CD4-positive, alpha-beta T cell treated with Interferon alpha-2 for 1 hour (primary cell): ENCODE measurements at places on chromosomes 16 and 17.
A peak's percentile ranks its signal among the peaks of the same experiment; 100 is the strongest.

- peak; percentile 36 for DNase-seq
Measured at GRCh38 chr17:29292992-29293889, 707 bp downstream of the NUFIP2 start.

DNA sequence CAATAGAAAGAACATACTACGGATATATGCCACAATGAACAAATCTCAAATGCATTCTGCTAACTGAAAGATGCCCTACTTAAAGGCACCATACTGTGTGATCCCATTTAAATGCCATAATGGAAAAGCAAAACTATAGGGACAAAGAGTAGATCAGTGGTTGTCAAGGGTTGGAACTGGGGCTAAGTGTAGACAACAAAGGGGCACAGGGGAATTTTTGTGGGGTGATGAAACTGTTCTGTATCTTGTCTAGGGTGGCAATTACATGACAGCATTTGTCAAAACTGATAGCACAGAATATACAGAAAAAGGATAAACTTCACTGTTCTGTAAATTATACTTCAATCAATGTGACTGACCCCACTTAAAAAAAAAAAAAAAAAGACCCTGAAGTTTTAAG is 17.7 kb downstream of the GFOD2 start:
- no peak for DNase-seq

DNA sequence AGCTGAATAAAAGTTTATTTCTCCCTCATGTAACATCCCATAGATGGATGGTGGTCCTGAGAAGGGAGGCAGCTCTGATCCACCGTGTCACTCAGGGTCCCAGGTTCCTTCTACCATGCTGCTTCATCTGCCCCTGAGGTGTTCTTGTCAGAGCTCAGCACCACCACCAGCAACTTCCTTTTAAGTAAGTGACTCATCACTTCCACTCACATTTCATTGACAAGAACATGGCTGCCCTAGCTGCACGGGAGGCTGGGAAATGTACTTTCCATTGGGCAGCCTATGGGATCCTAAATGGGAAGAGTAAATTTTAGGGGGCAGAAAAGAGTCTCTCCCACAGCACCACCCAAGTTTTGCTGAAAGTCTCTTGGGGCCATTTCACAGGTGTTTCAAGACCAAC is 134.7 kb downstream of the USP31 start:
- no peak for DNase-seq

GRCh38 chr16:78961464-78961863 is 639.1 kb downstream of the MAF start:
- no peak for DNase-seq

DNA sequence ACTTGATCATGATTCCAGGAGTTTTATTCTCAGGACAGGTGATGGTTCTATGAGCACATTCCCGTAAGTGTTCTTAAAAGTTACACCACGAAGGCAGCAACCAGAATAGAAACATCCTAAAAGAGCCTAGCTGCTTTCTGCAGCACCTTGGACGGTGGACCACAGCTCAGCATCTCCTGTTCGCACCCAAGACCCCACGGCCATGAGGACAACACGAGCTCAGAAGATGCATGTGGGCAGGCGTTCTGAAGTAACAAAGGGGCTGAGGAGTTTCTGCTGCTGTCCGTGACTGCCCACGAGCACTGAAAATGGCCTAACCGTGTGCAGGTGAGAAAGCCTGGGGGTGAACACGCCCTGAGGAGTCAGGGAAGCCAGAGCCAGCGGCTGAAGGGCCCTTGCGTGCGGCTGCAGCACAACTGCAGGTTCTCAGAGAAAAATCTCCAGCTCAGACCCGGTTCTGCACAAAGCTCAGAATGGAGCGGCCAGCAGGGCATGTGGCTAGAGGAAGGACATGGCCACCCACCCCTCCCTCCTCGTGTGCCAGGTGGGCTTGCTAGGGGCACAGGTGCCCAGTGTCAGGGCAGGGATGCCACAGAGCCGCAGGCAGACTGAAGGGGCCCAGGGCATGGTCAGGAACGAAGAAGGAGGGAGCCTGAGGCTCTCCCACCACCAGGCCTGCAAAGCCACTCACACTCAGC is 10.8 kb upstream of the C16orf95 start:
- DNase-seq: no peak

DNA sequence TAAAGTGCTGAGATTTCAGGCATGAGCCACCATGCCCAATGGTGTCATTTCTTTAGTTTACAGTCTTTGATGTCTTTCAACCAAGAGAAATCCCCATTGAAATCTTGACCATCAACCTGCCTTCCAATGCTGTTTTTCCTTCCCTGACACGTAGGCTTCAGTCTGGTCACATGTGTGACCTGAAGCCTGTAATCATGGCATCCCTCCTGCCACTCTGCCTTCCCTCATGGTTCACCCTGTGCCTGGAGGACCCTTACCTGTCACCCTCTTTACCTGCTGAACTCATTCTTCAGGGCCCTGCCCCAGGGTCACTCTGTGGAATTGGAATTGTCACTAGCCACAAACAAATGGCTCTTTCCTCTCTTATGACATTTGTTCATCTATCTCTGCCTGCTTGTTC is 18.1 kb upstream of the ARHGAP23 start:
- DNase-seq: no peak

GRCh38 chr16:5235119-5235518 is 137.5 kb upstream of the EEF2KMT start:
- DNase-seq: no peak

- DNase-seq: no peak
Measured at GRCh38 chr16:2161911-2162310, 6.3 kb downstream of the TRAF7 start.

DNA sequence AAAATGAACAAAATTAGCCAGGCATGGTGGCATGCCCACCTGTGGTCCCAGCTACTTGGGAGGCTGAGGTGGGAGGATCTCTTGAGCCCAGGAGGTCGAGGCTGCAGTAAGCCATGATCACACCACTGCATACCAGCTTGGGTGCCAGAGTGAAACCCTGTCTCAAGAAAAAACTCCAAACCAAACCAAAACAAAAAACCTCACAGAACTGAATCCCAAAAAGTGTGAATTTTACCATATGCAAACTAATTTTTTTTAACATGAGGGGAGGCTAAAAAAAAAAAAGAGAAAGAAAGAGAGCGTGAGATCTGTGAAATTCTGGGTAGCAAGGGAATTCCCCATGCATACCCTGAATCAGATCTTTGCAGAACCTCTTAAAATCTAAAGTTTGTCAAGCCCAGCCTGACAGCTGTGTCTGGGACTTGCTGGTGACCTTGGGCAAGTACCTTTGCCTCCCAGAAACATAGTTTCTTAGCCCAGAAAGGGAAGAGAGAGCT is 17.1 kb upstream of the CDH1 start:
- no peak for DNase-seq

GRCh38 chr16:4778050-4778392 is 10.1 kb downstream of the SEPTIN12 start:
- DNase-seq: no peak

- DNase-seq: no peak
Measured at GRCh38 chr16:82360024-82360783, 190.2 kb upstream of the MPHOSPH6 start.

- no peak for DNase-seq
Measured at GRCh38 chr17:40454613-40454995, 11.4 kb downstream of the IGFBP4 start.

- DNase-seq: no peak
Measured at GRCh38 chr16:51834794-51835193, 683.7 kb upstream of the SALL1 start.
